Activated CD4-positive, alpha-beta T cell treated with anti-CD3 and anti-CD28 coated beads, Interleukin-2, amount 50 U/mL, for 4 hours (primary cell): ENCODE measurements at places on chromosomes 1 and 21.

GRCh38 chr1:175536369-175536768 is 207.0 kb downstream of the TNR start:
- no peak for DNase-seq

GRCh38 chr1:242219905-242220304 is 221.0 kb upstream of the MAP1LC3C start:
- DNase-seq, result no peak

- no peak for DNase-seq
These were observed 203.1 kb upstream of the CAMK1G start for GRCh38 chr1:209380420-209380819.

DNA sequence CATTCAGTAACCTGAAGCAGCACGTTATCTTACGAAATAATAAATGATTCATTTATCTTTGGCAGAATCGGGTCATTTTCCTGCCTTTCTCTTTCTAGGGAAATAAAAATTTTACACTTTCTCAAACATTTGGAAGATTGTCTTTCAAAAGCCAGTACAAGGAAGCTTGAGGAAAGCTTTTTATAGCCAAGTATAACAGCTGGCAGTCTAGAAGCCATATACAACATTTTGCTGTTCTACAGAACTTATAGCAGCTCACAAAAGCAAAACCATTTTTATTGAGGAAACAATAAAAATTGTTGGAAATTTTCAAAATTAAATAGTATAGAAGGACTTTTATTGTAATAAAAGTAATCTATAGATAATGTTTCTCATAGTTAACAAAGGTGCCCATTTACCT is 448.6 kb downstream of the SMYD3 start:
- DNase-seq, result no peak

DNA sequence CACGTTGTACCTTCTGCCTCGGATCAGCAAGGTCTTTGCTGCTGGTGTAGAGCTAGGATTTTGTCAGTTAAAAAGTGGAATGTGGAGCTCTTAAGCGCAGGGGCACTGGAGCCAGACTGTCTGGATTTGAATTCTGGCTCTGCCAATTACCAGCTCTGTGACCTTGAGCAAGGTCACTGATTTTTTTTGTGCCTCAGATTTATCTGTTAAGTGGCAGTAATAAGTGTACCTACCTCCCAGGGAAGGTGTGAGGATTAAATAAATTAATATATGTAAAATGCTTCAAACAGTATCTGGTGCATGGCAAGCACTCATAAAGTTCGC is 40.3 kb downstream of the UBE2U start:
- no peak for DNase-seq
